NCI-H187 (cell line): ENCODE measurements at places on chromosomes 13 and 19.
A peak's percentile ranks its signal among the peaks of the same experiment; 100 is the strongest.

- DNase-seq = no peak
Measured at GRCh38 chr19:14015524-14016035, 9.5 kb upstream of the RFX1 start.

GRCh38 chr13:24557081-24557480 lies 44.5 kb upstream of the PARP4 start:
- DNase-seq = no peak

DNA sequence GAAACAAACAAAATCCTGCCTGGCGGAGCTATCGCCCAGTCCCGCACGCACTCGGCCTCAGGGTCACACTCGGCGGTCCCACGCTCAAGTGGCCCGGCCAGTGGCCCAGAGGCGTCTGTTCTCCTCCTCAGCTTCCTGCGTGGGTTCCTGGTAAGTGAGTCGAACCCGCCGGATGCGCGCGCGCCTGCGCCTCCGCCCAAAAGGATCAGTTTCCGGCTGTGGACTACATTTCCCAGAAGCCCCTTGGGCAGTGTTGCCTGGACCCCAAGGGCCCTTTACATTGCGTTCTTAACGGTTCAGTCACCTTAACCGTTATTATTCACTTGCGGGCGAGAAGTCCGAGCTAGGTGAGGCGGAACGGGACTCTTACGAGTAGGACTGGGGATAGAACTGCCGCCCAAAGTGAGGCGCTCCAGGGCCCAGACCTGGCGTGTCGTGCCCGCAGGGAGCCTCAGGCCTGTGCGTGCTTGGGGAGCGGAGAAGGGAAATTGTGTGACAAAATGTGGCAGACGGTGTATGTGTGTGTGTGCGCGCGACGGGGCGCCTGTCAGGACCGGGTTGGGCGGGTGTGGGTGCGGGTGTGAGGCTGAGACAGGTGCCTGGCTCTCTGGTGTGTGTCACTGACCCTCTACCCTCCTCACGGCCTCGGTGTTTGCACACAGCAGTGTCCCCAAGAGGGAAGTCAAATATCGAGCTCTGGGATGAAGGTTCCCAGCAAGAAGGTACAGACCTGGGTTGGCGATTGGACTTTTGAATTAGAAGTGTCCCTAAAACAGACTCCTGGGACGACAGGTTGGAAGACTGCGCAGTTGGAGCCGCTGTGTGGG lies at the start of gene ZNF546:
TSS of gene ZNF546 (plus strand) at position 250 of the 827 bp plus-strand sequence. CDS start 1,267 bp downstream, outside the sequence.
- peak; percentile 88 for DNase-seq

DNA sequence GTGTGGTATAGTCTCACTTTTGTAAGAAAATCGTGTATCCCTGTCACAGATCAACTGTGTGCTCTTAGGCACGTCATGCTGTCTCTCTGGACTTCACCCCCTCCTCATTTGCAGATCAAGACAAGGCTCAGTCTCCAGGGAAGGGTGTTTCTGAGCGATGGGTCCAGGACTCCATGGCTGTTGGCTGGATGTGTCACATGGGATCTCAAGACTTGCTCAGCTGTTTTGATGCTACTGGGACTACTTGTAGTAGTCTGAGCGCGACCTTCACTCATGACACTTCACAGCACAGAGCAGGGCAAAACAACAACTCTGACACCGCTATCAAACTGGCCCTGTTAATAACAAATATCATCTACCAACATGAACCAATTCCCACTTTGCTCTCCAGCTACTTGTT lies 36.2 kb downstream of the SMAD9 start:
- no peak for DNase-seq

DNA sequence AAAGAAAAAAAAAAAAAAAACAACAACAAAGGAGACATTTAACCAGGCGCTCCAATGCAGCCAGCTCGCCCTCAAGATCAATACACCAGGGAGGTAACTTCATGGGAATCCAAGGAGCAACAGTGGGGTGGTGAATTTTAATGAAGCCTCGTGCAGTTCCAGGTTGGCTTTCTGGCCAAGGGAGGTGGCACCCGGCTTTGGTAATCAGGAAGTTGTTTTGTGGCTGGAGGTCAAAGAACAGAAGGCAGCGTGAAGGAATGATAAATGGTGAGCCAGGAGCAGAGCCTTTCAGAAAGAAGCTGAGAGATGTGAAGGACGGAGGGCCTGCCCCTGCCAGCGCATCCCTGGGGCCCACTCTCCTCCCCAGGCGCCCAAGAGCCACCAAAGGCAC lies 188.2 kb upstream of the TSC22D1 start:
- DNase-seq = no peak

DNA sequence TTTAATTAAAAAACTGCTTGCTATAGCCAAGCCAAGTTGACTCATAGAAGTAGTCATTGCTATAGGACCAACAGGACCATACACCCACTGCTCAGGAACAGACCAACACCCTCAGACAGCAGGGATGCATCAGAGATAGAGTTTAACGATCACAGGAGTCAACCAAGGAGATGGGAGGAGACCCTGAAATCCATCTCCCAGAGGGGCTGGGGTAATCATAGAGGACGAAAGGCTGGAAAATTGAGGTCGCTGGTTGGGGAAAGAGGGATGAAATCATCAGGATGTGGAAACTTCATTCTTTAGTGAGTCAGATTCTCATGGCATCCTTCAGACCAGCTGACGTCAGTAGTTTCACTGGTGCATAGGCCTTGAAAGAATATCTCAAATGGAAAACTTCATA lies 160.4 kb upstream of the GPC6 start:
- DNase-seq = no peak

DNA sequence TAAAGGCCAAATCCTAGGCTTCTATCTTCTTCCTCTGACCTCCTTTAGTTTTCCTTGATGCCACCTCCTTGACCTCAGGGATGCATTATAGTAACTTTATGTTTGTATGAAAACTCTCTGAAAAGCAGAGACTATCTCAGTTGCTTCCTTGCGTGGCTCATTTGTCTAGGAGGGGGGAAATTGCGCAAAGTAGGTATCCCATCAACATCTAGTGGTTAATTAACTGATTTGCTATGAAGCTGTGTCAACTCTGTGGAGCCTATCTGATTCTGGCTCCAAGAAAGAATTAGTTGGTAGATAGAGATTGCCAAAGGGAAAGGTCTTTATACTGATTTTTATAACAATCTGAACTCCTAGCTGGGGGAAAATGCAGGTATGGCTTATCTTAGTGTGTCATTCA lies 82.1 kb upstream of the FRY start:
- DNase-seq = no peak

DNA sequence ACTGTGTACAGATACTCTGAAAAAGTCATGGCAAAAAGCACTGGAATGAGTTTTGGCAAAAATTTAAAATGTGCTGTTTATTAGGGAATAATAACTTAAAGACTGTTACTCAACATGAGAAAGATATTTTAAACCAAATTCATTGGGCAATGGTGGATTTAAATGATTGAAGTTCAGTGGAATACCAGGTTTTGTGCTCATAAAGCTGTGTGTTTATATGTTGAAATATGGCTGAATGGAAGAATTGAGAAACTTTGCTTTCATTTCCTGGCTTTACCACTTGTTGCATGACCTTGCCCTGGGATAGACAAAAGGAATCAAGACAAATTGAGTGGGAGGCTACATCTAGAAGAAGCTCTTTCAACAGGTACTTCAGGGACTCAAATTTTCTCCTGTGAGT lies 246.4 kb downstream of the GPC5 start:
- DNase-seq = no peak

DNA sequence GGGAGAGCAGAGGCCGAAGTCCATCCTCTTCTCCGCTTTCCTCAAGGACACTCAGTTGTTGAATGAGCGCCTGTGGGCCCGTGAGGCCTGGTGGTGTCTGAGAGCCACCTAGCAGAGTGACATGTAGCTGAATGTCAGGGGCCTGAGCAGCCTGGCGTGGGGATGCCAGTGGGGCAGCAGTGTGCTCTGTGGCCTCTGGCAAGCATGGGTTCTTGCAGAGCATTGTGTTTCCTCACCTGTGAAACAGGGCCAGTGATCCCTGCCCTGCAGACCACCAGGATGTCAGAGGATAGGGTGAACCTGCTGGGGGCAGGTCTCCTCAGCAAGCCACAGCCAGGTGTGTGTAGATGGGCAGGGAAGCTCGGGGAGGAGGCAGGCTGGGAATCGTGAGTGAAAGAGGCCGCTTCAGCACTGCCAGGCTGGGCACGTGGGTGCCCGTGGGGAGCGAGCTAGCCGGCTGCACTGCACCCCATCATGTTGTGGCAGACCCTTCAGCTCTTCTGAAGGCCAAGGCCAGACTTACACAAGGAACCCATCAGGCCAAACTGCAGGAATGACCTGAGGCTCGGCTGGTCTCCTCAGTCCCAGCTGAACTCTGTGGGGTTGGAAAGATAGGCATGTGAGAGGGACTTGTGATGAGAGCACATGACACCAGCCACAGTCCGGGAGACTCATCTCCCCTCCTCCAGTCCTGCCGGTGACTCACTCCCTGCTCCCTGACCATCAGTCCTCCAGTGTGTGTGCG lies 5.0 kb downstream of the PPP1R37 start:
- no peak for DNase-seq
